ENCODE measurements at places on chromosomes 13 and 19. TPM values are rescaled to one million over a fixed set of nuclear protein-coding genes. Genes with fewer than 3 reads are reported as not detected.

DNA sequence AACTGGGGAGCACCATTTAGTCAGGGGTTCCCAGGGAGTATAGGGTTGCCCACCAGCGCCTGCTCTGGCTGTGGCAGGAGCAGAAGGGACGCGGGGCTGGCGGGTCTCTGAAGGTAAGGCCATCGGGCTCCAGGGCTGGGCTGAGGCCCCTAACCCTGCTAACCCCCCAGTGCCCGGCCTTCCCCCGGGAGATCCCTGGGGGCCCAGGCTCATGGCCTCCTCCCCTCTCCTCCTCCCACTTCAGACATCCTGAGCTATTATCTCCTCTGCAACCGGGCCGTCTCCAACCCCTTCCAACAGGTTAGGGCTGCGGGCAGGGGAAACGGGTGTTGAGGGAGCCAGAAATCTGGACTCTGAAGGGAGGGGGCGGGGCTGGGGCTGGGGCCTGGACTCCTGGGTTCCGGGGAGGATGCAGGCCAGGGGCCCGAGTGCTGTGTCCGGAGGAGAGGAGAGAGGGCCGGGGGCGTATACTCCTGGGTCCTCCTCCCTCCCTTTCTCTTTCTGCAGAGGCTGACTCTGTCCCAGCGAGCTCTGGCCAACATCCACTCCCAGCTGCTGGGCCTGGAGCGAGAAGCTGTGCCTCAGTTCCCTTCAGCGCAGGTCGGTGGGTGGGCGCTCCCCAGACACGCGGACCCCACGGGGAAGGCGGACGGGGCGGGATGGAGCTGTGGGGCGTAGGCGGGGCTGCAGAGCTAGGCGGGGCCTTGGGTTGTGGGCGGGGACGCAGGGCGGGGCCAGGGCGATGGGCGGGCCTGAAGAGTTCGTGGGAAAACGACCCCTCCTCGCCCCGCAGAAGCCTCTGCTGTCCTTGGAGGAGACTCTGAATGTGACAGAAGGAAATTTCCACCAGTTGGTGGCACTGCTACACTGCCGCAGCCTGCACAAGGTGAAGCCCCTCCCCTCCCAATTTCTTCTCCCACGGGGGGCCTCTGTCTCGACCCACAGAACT, 15.3 kb downstream of the TTYH1 start:
- H3K4me1 ChIP-seq: no peaks in the 10 kb centered on the region
- H3K4me3 ChIP-seq: no peak overlapping the region
- no peaks in the 10 kb centered on the region for H3K36me3 ChIP-seq
- H3K27me3 ChIP-seq: no peaks in the 10 kb centered on the region

DNA sequence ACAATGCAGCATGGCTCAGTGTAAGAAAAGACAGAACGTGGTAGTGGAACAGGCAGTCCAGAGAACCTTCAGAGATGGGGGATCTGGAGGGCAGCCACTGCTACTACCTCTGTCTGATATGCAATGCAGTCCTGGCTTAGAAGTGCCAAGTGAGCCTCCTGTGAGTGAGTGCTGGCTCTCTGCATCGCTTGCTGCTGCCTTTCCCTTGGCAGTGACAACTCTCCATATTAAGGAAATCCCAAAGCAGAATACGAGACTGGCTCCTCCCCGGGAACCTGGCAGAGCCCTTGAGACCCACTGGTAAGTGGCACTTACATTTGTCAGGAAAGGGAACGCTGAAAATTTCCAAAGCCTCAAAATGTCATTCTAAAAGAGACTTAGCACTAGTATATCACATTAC, 7.5 kb downstream of the DOCK9 start:
- no peaks in the 10 kb centered on the region for H3K4me1 ChIP-seq
- DNase-seq: no peak
- no peak overlapping the region for H3K27ac ChIP-seq
- H3K36me3 ChIP-seq: no peaks in the 10 kb centered on the region
- no peak overlapping the region for H3K4me3 ChIP-seq

GRCh38 chr13:105052711-105053110, 1482.8 kb downstream of the EFNB2 start:
- no peak overlapping the region for H3K27ac ChIP-seq
- H3K36me3 ChIP-seq: no peaks in the 10 kb centered on the region
- H3K4me3 ChIP-seq: no peak overlapping the region
- no peaks in the 10 kb centered on the region for H3K27me3 ChIP-seq

DNA sequence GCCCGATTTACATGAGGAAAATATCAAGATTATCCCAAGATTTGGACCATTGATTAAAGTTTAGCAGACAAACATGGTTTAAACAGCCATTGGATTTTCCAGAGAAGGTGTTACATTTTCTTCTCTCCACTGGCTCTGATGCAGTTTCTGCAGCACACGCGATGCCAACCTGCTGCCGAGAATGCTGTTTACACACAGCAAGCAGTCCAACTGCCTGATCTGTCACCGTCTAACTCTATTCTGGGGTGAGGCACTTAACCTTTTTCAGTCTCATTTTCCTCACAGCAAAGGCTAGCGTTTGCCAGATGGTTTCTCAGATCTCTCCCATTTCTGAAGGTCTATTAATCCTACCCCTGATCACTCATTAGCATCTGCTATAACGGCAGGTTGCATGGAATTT, 763.5 kb upstream of the GPC6 start:
- H3K36me3 ChIP-seq: no peaks in the 10 kb centered on the region
- H3K4me3 ChIP-seq: no peak overlapping the region
- no peaks in the 10 kb centered on the region for H3K4me1 ChIP-seq
- no peak for DNase-seq
- H3K27ac ChIP-seq: no peak overlapping the region
- H3K27me3 ChIP-seq: no peaks in the 10 kb centered on the region

- H3K27ac ChIP-seq: no peak overlapping the region
- no peaks in the 10 kb centered on the region for H3K36me3 ChIP-seq
- H3K4me3 ChIP-seq: no peak overlapping the region
- no peak for DNase-seq
- H3K27me3 ChIP-seq: no peaks in the 10 kb centered on the region
- peaks cover 6% of the 10 kb centered on the region for H3K4me1 ChIP-seq
Measured at GRCh38 chr19:49585023-49585422, 3.9 kb downstream of the PRRG2 start.

- H3K4me3 ChIP-seq: no peak overlapping the region
- no peaks in the 10 kb centered on the region for H3K36me3 ChIP-seq
- DNase-seq: no peak
- H3K27ac ChIP-seq: no peak overlapping the region
Measured at GRCh38 chr13:48123812-48124211, 28.9 kb upstream of the MED4 start.

The SSC5D gene
- 2.8 TPM for total RNA-seq

The ATP8B3 gene
- total RNA-seq: not detected

All from Peyer's patch (tissue), 4 donors.